ENCODE measurements at places on chromosomes 7 and 10.

- no peak for DNase-seq
Measured at GRCh38 chr7:113764401-113765035, 154.3 kb downstream of the PPP1R3A start.

DNA sequence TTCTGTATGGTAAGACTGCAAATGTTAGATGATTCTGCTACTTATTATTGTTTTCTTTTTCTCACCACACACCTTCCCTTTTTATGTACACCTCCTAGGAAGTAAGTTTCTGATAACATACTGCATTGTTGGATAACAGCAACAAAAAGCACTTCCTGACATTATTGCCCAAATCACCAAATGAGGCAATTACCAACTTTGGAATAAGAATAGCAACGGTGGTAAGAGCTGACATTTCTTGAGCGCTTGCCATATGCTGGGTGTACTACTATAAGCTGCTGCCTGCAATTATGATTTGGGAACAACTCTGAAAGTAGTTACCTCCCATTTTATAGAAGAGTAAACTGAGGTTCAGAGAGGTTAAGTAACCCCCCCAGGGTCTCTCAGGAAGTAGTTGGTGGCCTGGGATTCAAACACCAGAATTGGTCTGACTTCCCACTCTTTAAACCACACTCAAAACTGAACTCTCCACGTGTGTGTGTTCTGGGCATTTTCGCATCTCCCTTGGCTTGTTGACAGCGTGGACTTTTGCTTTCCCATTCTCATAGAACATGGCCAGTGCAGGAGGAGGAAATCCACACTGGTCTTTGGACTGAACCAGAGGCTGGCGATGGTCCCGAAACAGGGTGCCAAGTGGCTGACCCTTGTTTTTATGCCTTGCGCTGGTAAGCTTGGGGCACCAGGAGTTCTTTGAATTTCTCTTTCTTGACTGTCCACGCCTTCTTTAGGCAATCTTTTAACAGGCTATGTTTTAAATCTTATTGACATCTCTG lies 71.4 kb downstream of the TCF7L2 start:
- no peak for DNase-seq

GRCh38 chr7:144820552-144820951 lies 15.3 kb downstream of the TPK1 start:
- DNase-seq = no peak

GRCh38 chr7:100220586-100221230 lies 959 bp downstream of the PVRIG start:
- DNase-seq = no peak

GRCh38 chr7:26147030-26147429 lies 5.0 kb upstream of the NFE2L3 start:
- DNase-seq = no peak

DNA sequence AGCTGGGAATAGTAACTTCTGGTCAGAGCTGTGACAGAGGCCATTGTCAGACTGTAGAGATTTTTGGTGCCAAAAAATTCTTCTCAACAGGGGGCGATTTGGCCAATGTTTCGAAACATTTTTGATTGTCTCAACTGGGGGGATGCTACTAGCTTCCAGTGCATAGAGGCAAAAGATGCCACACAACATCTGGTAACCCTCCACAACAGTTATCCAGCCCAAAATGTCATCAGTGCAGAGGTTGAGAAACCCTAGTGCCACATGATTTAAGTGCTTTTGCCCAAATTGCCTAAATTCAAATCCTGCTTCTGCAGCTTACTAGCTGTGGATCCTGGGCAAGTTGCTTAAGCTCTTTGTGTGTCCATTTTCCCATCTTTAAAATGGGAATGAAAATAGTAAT lies 71.9 kb downstream of the FZD1 start:
- DNase-seq = no peak

DNA sequence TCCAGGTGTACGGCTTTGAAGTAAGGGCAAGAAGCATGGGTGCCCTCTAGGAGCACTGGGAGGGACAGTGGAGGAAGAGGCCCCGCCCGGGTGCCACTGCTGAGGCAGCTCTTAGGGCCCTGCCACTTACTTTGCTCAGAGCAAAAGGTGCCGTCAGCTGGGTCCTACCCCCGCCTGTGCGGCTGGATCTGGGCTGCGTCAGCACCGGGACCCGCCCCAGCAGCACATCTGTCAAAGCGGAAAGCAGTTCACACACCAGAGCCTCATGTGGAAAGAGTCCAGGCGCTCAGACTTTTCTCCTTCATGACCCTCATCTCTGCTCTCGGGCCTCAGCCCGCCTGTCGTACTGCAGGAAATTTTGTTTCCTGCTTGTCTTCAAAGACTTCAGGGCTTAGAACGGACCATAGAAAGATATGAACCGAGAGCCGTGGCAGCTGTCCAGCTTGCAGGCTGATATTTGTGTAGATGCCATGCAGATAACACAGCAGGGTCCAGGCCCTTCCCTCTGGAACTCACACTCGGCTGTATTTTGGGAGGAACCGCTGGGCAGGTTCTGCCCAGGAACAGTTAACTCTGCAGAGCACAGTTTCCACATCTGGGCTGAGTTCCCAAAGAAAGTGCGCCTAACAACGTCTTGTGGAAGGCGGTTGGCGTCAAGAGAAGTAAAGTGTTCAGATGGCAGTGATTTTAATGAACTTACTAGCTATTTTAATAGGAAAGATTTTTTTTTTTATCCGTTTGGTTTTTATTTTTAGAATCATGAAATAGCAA lies 44.3 kb upstream of the PRKAR1B start:
- DNase-seq = peak; percentile 77

DNA sequence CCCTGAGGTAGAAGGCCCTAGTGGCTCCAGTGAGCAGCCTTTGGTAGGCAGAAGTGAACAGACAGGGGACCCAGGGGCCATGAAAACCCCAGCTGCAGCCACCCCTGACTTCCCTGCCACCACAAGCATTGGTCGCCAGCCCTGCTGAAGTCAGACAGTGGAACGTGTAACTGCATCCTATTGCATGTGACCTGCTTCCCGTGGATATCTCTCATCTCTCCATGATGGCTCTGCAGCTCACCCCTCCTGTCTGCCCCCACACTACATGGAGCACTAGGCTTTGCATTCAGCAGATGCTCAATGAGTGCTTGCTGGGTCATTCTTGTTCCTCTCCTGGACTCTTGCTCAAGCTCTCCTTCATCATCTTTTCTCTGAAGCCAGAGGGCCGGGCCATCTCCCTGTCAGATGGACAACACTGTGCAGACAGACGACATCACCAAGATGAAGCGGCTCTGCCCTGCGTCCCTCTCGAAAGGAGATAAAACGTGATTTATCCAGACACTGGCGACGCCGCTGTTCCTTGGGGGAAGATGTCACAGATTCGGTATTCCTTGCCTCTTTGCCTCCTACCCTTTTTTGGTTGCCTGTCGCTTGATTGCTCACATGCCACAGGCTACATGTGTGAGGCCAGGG lies 117.5 kb downstream of the SH3PXD2A start:
- DNase-seq = no peak

DNA sequence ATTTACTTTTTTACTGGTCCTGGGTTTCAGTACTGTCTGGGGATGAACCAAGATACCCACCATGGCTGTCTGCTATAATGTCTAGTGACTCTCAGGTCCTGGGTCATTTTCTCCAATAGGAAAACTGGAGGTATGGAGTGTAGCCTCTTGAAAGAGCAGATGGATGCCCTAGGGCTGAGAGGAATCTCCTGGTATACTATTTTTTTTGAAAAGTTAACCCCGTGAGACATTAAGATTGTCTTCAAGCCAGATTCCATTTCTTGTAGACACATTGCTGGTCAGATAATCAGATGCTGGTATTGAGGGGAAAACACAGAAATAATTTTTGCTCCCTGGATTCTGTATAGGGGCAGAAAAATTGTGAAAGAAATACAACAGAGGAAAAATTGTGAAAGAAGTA lies 97.3 kb downstream of the ZNF680 start:
- DNase-seq = no peak

DNA sequence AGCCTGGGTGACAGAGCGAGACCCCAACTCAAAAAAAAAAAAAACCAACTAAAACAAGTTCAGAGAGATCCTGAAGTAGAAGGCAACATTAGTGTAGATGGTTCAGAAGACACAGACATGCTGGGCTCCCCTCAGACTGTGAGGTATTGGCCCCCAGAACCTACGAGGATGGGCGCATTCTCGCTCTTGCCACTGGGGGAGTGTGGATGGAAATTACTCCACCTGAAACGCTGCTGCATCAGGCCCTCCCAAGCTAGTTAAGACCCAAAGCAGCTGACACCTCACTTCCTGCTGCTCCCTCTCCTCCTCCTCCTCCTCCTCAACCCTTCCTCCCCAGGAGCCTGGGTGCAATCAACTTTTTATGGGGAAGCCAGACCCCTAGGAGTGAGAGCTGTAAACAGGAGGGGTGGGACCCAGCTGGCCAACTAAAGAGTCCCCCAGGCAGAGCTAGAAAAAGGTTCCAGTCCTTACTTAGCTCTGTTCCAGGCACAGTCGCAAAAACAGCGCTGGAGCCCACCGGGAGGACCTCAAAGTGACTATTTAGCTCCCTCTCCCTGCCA lies 7.4 kb downstream of the SH3PXD2A start:
- DNase-seq = no peak

DNA sequence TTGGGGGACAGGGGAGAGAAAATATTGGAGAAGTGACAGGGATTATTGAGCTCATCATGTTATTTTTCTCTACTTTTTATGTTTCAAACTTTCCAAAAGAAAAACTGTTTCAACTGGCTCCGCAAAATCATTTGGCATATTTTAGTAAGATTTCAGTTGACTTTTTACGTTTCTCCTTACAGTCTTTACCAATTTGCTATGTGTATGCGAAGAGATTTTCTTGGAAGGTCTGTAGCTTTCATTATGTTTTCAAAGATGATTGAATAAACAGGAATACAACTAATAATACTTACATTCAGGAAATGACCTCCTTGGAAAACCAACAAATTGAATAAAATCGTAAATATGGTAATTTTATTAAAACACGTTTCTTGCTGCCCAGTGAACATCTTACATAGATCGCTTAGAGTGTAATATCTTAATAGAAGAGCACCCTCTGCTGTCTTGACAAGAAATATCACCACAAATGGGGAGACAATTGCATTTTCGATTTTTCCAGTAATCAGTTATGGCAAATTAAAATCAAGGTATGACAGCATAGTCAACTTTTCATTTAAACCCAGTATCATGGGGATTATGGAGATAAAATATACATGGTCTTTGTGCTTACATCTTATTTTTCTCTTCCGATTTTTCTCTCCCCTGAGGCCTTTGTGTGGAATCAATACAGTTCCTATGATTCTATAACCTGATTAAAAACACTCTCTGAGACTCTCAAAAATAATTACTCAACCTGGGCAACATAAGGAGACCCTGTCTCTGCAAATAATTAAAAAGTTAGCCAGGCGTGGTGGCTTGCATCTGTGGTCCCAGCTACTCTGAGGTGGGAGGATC lies 43.1 kb downstream of the MBL2 start:
- DNase-seq = no peak

DNA sequence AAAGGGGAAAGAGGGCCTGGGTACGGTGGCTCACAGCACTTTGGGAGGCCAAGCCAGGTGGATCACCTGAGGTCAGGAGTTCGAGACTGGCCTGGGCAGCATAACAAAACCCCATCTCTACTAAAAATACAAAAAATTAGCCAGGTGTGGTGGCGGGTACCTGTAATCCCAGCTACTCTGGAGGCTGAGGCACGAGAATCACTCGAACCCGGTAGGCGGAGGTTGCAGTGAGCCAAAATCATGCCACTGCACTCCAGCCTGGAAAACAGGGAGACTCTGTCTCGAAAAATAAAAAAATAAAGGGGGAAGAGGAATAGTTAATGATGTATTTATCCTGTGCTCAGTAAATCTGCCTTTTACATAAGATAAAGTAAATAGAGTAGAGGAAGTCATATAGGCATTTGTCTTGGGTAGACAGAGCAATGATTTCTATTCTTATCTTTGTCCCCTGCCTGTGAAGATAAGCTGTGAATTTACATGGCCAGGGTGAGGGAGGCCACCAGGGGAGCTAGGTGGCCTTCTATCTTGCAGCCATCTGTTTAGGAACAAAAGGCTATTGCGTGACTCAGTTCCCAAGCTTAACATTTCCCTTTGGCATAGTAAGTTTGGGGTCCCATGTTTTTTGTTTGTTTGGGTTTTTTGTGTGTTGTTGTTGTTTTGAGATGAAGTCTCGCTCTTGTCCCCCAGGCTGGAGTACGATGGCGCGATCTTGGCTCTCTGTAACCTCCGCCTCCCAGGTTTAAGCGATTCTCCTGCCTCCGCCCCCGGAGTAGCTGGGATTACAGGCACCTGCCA lies 73.2 kb upstream of the GTF2I start:
- no peak for DNase-seq

DNA sequence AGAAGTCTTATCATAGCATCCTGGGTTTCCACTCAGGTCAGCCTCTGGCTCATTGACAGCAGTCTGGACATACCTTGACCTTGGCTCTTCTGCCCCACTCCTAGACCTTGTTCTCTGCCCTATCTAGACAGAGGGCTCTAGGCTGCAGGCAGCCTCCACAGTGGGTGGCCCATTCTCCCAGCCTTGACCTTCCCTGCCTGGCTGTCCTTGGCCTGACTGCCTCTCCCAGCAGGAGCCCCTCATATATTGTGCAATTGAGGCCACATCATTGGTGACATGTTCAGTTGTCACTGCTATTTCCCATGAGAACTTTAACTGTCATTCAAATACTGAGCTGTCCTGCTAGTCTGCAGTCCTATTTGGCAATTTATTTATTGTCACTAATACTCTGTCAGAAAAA lies 503.4 kb downstream of the PLXNA4 start:
- no peak for DNase-seq

GRCh38 chr7:6614953-6615722 lies at the start of gene ZNF853:
Gene ZNF853, plus strand, starts transcription at chr7:6615610. Its CDS starts 565 bp downstream, at chr7:6616175.
- no peak for DNase-seq

DNA sequence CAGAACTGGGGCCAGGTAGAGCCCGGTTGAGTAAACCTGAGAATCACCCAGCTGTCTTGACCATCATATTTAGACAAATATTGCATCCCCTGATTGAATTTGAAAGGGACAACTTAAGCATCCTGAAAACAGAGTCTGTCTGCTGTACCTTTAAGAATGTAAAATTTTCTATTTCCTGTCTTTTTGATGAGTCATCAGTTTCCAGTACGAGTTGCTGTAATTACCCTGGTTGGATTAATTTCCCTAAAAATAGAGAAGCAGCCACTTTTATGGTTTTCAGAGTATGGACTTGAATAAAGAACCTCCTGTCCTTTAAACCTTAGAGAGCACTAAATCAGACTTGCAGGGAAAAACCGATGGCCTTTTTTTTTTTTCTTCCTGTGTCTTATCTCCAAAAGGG lies 164.6 kb upstream of the SH2B2 start:
- DNase-seq = no peak

DNA sequence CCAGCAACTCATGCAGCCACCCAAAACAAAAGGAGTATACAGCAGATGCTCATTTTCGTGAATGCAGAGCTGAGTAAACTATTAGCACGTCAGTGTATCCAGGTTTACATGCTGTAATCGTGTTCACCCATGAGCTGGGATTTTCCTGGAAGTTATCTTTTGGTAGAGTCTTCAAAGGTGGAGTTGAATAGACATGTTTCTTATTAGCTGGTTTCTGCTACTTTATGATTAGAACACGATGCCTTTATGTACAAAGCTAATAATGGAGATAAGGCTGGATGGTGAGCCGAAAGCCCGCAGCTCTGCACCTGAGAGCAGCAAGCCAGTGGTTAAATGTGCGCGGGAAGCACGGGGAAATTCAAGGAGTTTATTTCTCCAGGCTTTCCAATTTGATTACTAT lies 123.8 kb downstream of the ADARB2 start:
- no peak for DNase-seq
